Stimulated activated CD4-positive, alpha-beta T cell treated with anti-CD3 and anti-CD28 coated beads, Interleukin-4, amount 100 ng/mL, for 48 hours (primary cell): ENCODE measurements at places on chromosomes 11 and 22.

DNA sequence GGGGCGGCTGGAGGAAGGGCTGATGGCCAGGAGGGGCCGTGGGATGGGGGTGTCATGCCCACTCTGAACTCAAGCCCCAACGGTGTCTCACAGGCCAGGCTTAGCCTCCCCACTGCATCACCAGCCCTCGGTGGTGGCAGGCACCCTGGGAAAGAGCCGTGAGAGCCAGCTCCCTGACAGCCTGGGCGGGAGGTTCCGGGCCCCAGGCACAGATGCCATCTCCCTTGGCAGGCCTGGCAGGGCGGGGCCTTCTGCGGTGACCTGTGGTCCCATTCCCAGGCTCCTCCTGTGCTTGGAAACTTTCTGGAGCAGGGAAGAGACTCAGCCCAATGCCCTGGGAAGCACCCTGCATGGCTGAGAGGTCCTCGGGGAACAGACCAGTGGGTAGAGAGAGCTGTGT, 4.8 kb downstream of the PHLDA2 start:
- DNase-seq = no peak

DNA sequence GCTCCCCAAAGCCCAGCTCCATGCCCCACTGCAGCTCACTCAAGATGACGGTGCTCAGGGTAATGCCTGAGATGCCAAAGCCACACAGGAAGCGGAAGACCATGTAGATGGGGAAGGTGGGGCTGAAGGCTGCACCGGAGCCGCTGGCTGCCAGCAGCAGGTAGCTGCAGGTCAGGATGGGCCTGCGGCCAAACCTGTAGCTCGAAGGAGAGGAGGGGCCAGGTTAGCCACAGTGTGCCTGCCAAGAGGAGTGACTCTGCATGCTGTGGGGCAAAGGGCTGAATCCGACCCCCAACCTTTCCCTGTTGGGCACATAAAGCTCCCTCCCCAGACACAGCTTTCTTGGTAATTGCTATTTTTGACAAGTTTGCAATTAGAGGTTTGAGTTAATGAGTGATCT, 14.9 kb upstream of the SLC22A6 start:
- no peak for DNase-seq

DNA sequence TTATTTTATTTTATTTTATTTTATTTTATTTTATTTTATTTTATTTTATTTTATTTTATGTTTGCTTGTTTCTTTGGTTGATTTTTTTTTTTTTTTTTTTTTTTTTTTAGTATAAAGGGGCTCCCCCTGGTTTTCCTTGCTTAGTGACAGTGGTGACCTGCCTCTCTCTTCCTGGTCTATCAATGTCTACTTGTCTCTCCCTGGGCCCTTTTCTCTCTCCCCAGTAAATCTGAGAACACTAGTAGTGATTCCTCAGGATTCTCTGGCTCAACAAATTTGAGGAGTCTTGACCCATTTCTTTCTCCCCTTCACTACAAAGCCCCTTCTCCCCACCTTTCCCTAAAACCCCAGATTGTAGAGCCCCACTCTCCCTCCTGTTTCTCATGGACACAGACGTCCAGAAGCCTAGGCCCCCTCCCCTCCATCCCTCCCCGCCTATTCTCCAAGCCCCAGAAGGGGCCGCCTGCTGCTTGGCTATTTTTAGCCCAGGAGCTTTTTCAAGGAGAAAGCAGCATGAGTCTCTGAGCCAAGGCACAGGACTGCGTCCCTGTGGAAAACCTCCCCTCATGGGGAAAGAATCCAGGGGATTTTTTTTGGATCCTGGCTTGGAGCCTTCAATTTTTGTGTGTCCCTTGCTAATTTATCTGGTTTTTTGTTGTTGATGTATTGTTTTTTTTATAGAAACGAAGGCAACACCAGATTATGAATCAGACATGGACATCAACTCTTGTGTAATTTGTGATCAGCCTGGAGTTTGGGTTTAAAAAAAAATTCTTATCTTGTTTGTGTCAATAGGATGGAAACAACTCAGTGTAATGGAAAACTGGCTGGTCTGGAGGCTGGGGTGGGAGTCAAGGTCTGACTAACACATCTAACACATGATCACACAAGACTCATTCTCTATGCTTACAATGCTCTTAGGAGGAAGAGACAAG, 17.5 kb upstream of the ACCSL start:
- no peak for DNase-seq

- DNase-seq = no peak
Measured at GRCh38 chr11:128234143-128234542, 353.2 kb downstream of the ETS1 start.

- DNase-seq = no peak
Measured at GRCh38 chr22:30371981-30372380, 15.2 kb downstream of the CCDC157 start.

DNA sequence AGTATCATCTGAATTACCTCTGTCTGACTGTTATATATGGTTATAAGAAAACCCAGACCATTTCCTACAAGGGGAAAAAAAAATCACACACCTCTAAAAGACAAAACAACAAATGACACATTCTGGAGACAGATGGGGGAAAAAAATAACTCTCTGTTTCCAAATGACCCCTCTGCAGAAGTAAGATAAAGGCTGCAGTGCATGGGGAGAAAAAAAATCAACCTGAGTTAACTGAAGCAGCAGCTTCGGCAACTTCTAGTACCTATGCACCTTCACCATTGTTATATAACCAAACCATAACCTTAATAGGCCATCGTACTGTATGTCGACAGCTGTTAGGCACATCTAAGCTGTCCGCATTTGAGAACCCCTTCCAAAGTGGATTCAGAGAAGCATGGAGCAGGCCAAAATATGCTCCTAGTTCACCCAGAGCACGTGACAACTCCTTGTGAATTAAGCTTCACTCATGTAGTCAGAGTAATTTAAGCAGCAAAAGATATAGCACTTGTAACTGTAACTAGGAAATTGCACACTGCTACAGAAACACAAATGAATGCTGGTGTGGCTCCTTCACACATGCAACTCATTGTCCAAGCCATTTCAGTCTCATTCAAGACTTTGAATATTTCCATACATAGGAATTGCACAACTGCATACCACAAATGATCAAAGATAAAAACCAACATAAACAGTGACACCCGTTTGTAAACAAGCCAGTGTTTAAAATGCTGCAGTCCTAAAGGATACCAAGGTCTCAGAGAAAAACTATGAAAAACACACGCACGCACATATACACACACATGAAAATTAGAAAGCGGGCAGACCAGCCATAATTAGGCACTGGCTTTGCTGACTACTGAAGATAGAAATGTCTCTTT, 2.7 kb downstream of the SIK3 start:
- no peak for DNase-seq

DNA sequence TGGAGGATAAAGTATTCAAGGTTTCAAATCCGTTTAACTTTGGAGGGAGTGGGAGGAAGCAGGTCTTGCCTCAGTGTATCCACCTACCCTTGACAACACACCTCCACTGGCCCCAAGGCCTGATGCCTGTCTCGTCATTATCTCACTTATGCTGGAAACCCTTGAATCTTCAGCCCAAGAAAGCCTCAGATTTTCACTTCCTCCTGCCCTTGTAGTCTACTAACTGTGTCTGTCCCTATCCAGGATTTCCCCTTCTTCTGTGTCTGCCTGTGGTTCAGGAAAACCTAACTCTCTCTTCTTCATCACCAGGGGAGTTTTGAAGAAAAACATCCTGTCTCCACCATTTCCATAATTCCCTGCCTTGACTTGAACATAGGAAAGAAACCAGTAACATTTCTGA, 56.1 kb downstream of the SYT9 start:
- no peak for DNase-seq

- DNase-seq = no peak
Measured at GRCh38 chr11:114438303-114438702, 964 bp upstream of the REXO2 start.

DNA sequence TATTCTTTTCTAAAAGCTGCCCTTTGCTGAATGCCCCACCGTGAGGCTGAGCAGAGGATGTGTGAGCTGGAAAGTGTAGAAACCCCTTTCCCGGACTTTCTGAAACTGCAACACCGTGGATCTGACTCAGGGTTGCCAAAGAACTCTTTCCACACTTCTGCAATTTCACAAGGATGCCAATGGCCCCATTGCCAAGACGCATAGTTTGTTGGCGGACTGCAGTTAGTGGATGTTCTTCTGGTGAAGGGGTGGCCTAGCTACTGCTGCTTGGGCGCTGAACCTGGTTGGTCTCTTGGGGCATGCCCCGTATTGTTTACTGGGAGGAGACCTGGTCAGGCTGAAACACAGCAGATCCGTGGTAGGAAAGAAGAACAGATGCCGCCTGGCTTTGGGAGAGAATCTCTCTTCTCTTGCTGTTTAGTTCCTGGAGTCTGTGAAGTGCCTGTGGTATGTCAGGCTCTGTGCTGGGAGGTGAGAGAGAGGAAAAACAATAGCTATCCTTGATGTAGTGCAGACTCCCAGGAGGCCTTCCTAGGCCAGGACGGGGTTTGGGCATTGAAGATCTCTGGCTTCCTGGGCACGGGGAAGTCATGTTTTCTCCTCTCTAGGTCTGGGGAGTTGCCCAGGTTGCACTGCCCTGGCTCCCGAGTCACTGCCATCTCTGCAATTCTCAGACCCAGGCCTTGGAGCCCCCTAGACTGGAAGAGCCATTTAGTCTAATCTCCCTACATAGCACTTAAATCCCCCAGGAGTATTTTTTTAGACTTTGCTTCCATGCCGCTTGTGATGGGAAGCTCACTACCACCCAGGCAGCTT, 26.9 kb downstream of the CD82 start:
- DNase-seq = no peak

DNA sequence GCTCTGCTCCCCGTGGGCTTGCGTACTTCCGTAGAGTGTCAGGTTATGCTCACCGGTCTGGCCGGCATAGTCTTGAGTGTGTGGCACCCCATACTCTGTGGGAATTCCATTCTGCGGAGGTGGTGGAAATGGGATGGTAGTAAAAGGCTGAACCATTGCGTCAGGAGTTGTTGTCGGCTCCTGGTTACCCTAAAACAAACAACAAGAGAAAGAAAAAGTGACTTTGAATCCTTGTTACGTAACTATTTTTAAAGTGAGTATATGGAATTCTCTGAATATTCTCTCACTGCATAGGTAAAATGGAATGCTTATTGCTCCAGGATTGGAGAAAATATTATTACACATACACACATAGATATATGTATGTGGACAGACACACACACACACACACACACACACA, 92.1 kb downstream of the APOL5 start:
- DNase-seq = no peak

- DNase-seq = no peak
Measured at GRCh38 chr11:126711977-126712625, 288.5 kb downstream of the KIRREL3 start.

DNA sequence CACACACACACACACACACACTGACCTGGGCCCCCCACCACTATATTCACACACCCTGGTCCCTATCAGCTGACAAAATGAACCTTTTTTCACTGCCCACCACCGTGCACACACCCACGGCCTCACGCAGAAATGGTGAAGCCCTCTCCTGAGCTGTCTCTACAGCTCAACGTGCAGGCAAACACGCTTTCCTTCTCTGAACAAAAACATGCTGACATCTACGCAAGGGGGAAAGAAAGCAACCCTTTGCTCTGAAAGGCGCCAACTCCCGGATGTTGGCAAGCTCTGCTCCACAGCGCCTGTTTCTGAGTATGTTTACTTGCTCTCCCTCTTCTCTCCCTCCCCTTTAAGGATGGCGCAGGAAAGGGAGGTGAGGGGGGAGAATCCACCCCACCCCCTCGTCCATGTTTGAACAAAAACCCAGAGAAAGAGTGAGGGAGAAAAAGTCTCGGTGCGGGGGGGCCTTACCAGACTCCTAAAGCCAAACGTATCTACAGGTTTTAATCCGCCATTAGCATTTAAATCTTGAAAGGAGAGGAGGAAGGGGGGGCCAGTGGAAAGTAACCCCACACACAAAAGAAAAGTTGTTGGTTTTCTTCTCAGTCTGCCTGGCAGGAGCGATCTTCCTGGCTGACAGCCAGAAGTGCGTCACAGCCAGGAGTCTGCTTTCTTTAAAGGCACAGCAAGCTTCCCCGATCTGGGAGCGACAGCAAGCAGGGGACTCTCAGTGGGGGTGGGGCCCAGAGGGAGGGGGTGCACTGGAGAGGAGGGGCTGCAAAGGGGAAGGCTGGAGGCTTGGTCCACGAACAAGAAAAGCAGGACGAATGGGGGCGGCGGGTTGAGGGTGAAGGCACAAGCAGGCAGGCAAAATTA, 39.6 kb downstream of the NUMA1 start:
- peak; percentile 70 for DNase-seq

GRCh38 chr11:77118971-77119370, 9.1 kb upstream of the MYO7A start:
- no peak for DNase-seq

DNA sequence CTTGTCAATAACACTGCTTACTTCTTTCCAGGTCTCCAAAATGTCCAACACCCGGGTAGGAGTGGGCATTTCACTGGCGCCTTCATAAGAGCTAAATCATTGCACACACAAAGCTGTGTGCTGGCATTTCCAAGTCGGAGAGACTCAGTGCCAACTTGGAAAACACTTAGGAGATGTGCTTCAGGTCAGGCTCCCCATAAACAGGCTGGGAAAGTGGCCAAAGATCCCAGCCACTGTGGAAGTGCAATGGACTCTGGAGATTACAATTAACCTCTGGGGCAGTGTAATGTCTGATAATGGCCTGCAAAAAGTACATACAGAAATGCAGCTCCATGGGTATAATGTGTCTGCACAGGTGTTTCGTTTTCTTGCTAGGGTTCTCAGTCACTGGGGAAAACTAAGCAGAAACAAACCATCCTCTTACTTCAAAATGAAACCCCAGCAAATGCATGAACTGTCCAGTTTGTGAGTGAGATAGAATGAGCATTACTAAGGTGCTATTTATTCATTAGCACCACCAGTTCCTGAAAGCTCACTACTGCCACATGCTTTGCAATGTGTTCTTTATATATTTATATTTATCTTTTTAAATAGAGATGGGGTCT, 79.0 kb downstream of the ABTB2 start:
- DNase-seq = no peak
